ENCODE measurements at places on chromosomes 1 and 21. TPM values are rescaled to one million over a fixed set of nuclear protein-coding genes. Genes with fewer than 3 reads are reported as not detected.
A peak's percentile ranks its signal among the peaks of the same experiment; 100 is the strongest.

TMEM61 gene
- not detected for total RNA-seq

NR5A2 gene
- not detected for total RNA-seq

BSDC1 gene
- total RNA-seq, result 38.5 TPM

BROX gene
- 41.6 TPM for total RNA-seq

LEFTY1 gene
- not detected for total RNA-seq

DNA sequence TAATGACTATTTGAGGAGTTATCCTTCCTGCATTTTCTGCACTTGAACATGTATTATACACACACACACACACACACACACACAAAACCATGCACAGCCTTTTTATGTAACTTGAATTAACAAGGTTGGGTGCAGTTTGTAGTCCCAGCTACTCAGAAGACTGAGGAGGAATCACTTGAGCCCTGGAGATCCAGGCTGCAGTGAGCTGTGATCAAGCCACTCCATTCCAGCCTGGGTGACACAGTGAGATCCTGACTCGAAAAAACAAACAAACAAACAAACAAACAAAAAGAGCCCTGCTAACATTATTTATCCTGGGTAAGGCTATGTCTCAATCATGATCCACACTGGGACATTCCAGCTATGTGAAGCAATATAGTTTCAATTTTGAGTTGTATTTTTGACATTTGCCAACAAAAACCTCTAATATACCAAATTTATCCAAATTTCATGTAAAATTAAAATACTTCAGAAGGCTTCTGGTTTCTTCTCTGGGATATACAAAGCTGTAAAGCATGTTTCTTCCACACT, 156.8 kb downstream of the NTPCR start:
- no peaks in the 10 kb centered on the region for H3K27me3 ChIP-seq
- peaks cover 16% of the 10 kb centered on the region for H3K36me3 ChIP-seq
- H3K4me3 ChIP-seq, result no peak overlapping the region
- DNase-seq, result no peak
- no peak overlapping the region for H3K27ac ChIP-seq
- peaks cover 4% of the 10 kb centered on the region for H3K4me1 ChIP-seq

- no peak overlapping the region for H3K27ac ChIP-seq
- H3K4me1 ChIP-seq, result peaks cover 12% of the 10 kb centered on the region
- no peak for DNase-seq
- H3K36me3 ChIP-seq, result no peaks in the 10 kb centered on the region
Measured at GRCh38 chr1:231016966-231017365, 23.1 kb downstream of the FAM89A start.

DNA sequence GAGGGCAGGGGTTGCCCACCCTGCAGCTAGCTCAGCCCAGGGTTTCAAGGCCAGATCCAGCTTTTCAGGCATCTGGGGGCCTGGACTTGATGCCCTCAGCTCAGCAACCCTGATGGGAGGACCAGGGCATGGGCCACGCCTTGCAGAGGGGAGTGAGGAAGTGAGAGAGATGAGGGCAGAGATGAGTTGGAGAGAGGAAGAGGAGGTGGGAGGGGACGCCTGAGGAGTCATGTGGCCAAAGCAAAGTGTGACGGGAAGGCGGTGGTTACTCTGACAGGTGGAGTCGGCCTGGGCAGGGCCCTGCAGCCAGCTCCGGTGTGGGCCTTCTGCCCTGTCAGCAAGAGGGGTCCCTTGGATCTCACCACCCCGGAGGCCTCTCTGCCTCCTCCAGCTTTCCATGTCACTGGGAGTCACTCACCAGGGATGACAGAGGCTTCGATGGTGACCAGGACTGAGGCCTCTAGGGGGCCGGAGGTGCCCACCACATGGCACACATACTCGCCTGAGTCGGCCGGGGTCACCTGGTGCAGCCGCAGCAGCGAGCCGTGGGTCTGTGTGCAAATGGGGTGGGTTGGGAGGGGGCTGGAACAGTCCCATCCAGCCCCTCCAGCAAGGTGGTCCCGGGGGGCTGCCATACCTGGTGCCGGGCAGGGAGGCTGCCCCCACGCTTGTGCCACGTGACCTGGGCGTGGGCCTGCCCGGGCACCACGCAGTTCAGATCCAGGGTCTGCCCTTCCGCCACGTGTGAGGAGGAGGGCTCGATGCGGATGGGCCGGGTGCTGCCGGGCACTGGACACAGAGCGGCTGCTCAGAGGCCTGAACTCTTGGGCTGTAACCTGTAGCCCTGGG, 40.4 kb downstream of the LDLRAD2 start:
- DNase-seq, result peak; percentile 27
- H3K27ac ChIP-seq, result peak overlapping the region; percentile 66
- peaks cover 7% of the 10 kb centered on the region for H3K4me1 ChIP-seq
- no peaks in the 10 kb centered on the region for H3K36me3 ChIP-seq
- no peaks in the 10 kb centered on the region for H3K27me3 ChIP-seq
- no peak overlapping the region for H3K4me3 ChIP-seq

DNA sequence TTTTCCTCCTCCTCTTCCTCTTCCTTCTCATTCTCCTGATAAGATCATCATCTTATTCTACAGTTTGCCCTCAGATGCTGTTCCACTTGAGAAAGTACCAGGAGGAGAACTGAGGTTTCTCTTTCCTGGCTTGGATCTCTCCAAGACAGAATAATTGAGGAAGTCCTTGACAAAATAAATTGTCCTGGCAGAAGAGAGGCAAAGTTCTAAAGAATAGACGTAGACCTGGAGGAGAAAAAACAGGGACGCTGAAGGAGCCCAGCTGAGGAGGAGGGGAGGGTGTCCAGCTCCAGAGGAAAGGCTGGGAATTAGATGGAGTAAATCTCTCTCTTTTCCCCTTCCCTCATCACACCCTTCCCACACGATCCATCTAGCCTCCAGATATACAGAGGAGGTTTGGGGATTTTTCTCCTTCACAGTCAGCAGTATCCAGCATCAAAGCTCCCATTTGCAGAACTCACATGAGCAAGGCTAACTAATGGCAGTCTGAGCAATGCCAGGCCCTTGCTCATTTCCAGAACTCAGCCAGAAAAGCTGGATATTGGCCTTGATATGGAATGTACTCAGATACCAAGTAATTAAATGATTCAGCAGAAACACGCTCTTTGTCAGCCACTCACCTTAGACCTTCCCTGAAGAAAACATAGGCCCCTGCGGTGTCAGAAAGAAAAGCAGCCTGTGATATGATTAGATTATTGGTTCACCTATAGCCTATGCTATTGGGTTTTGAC, 5.1 kb upstream of the GNG12 start:
- H3K27ac ChIP-seq, result no peak overlapping the region
- no peaks in the 10 kb centered on the region for H3K36me3 ChIP-seq
- H3K4me1 ChIP-seq, result peaks cover 18% of the 10 kb centered on the region
- no peak overlapping the region for H3K4me3 ChIP-seq
